ENCODE measurements at places on chromosomes 7 and 10.

- DNase-seq, result peak; percentile 37
Observed at GRCh38 chr10:52779541-52780390, 7.2 kb upstream of the MBL2 start.

- no peak for DNase-seq
Observed at GRCh38 chr10:32851301-32851700, 106.7 kb downstream of the ITGB1 start.

- DNase-seq, result no peak
Observed at GRCh38 chr7:31692451-31692850, 5.4 kb downstream of the PPP1R17 start.

DNA sequence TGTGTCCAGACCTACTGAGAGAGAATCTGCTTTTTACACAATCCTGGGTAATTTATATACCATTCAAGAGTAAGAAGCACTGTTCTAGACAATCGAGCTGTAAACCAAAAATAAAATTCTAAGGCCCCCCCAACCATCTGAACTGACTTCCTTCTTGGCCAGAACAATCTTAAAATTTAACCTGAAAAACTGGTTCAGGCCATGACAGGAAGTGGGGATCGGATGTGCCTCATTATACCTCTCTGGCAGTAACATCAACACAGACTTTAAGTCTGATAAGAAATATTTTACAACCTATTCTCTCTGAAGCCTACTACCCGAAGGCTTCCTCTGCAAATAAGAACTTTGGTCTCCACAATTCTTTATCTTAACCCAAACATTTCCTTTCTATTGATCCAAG is 75.2 kb upstream of the KIF5B start:
- DNase-seq, result no peak

GRCh38 chr7:39404907-39405306 is 161.3 kb upstream of the YAE1 start:
- no peak for DNase-seq

DNA sequence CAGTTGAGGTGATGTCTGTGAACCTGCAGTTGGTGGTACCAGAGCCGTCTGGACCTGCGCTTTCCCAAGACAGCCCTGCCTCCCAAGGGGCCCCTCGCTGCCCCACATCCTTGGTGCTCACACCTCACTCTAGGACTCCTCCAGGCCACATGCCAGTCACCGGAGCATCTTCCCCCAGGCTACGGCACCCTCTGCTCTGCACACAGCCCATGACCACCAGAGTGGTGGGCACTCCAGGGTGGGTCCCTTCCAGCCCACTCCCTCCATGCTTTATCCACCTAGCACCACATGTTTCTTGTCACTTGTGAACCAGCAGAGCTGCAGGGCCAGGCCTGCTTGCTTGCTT is 183.7 kb upstream of the SH2B2 start:
- DNase-seq, result no peak

DNA sequence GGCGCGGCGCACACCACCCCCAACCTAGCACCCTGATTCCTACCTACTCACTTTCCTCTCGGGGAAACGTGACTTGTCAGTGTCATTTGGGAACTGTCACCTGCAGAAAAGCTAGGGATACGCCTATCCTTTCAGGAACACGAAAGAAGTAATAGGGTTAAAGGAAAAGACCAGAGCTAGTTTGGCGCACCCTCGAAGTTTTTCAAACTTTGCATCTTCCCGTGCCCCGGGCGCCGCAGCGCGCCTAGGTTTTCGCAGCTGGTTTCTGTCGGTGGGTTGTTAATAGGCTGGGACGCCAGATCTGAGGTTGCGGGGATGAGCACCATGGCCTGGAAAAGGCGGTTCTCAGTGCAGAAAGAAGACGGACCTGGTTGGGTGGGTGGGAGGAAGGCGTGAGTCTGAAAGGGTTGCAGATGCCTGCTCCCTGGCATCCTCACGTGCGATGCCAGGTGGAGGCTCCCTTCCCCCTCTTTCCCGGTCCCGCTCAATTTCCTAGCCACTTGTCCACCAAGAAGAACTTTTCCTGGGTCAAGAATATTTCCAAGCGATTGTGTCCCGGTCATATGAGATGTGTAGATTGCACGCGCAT is 568 bp upstream of the MEOX2 start:
- no peak for DNase-seq

DNA sequence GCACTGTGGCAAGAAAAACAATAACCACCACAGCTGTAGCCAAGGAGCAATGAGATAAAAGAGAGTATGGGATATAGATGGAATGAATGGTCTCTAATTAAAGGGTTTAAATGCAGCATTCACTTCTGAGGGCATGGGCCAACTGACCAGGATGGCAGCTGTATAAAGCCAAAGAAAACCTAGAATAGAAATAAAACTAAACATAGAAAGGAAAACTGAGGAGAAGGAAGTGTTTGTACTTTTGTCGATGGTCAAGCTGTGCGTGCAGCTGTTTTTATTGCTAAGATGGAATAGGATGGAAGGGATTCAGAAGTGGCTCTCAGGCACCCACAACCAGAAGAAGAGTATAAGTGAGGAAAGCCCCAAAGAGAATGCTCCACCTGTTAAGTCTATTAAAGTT is 37.9 kb downstream of the ZC3HC1 start:
- DNase-seq, result no peak

GRCh38 chr10:1434202-1434601 is 303.1 kb downstream of the ADARB2 start:
- DNase-seq, result no peak

- no peak for DNase-seq
Observed at GRCh38 chr7:106569500-106569929, 91.4 kb downstream of the CCDC71L start.

- DNase-seq, result no peak
Observed at GRCh38 chr7:157477550-157478212, 140.9 kb downstream of the DNAJB6 start.

GRCh38 chr10:43900571-43900970 is 251.9 kb upstream of the ZNF32 start:
- DNase-seq, result no peak

DNA sequence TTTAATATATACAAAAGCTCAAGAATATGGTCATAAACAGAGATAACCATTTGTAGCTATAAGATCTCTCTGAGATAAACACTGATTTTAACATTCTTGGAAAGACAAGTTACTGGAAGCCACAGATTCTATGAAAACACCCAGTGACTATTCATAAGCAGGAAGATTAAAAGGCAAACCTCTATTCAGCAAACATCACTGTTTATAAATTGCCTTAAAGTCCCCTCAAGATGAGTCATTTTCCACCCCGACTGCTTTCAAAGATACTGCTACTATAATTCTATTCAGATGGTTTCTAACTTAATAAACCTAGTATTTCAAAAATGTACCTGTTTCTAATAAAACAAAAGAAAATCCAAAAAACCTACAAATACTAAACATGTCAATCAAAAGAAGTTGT is 21.0 kb downstream of the TM9SF3 start:
- DNase-seq, result no peak

- DNase-seq, result no peak
Observed at GRCh38 chr10:62154231-62154630, 114.4 kb downstream of the RTKN2 start.

DNA sequence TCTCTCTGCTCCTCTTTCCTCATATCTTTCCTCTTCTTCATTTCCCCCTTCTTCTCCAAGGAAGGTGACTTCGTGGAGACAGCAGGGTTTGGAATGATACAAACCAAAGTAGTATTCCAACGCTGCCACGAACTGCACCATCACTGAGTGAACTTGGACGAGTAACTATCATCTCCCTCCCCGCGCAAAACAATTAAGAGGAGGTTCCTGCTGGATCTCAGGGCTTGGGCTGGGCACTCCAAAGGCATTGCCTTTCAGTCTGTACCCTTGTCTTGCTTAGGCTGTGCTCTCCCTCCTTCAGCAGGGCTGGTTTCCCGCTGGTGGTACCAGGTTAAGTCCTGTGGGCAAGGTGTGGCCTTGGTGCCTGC is 790 bp upstream of the PITX3 start:
- DNase-seq, result no peak

GRCh38 chr7:42672339-42672999 is 239.4 kb downstream of the C7orf25 start:
- DNase-seq, result no peak

DNA sequence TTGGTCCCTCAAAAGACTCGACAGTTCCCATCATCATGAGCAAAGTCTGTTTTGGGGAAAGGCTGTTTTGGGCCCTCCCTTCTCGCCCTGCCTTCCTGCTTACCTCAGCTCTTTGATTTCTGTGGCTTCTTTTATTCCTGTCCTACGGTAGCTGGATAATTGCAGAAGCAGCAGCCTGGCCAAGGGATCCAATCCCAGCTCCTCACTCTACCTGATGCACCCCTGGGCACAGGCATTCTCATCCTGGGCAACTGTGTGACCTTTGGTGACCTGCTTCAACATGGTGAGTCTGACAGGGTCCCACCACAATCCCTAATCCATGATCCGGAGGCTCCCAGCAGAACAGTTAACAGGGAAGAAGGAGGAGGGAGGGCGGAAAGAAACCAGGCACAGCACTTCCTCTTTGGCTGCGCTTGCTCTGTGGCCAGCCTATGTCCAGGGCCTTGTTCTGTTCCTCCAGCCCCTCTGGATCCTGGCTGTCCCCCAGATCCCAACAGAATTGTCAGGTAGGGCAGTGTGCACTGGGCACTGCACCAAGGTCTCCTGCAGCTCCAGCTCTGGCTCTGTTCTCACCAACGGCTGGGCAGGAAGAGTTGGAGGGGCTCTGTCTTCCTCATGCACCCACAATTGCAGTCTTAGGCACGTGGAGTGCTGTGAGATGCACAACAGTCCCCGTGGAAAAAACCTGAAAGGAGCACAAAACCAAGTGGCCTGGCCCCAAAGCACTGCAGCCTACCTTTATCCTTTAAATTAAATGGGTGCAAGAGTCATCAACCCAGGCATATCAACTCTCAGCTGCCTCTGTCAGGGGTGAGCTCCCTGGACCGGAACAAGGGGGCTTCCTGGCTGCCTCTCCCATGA is 144.4 kb downstream of the PTPN20 start:
- no peak for DNase-seq

DNA sequence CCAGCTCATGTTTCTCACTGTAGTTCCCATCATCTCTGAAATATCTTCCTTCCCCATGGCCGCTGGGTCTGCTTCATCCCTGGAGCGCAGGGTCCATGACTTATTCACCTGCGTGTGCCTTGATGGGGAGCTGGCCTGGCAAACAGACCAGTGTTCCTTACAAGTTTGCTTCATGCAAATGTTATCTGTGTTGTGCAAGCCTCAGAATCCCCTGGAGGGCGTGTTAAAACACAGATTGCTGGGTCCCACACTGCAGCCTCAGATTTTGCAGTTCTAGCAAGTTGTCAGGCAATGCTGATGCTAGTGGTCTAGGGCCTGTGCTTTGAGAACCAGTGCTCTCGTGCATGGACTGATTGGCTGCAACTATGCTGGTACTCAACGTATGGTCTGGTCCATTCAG is 7.2 kb upstream of the DMBT1 start:
- no peak for DNase-seq

DNA sequence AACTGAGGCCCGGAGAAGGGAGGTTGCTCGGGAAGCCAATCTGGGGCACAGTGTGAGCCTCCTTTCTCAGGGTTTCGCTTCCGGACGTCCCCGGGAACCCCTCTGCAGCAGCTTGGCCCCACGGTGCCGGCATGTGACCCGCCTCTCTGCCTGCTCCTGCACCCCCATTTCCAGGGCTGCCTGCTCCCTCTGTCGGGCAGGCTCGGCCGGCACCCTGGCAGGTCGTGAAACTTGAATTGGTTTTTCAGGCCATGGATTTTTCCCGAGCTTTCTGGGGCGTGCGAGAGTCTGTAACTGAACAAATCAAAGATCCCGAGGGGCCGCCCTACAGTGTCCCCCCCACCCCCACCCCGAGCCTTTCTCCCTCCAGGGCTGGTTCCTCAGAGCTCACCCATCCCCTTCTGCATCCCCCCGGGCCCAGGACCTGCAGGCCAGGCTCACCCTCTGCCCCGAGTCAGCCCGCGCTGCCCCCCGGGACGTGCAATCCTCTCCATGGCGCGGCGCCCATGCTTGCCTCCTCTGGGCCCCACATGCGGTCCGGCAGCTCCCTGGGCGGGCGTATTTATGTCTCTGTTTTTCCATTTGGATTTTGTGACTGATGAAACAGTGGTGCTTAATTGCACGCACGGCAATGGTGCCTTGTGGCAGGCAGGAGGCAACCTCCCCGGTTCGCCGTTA is 58.1 kb downstream of the UNCX start:
- no peak for DNase-seq

GRCh38 chr10:132850896-132851295 is 64.9 kb upstream of the NKX6-2 start:
- no peak for DNase-seq

DNA sequence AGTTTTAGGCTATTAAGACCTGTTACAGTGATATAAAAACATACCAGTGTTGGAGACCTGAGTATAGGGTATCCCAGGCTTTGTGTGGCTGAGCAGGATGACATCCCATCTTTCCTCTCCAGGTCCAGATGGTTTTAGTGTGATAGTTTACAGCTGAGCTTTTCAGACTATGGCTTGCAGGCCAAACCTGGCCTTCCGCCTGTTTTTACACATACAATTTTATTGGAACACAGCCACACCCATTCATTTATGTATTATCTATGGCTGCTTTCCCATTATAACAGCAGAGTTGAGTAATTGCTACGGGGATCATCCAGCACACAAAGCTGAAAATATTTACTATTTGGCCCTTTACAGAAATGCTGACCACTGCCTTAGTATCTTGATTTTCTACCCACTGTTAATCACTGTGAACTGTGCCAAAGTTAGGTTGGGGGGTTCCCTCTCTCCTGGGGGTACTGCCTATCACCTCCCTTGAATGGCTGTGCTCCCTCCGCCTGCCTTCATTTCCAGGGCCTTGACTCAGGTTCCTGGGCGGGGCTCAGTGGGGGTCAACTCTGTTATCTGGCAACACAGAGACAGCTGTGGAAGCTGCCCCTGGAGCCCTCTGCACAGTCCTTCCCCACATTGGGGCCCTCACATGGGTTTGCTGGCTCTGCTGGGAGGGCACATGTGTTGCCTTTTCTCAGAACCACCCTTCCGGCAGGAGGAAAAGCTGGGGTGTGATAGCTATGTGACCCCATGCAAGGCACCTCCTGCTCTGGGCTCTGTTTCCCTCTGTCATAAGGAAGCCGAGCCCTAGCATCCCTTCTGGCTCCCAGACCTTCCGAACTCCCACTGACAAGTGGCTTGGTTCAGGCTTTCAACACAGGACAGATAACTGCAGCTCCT is 40.3 kb upstream of the SH2D4B start:
- no peak for DNase-seq

DNA sequence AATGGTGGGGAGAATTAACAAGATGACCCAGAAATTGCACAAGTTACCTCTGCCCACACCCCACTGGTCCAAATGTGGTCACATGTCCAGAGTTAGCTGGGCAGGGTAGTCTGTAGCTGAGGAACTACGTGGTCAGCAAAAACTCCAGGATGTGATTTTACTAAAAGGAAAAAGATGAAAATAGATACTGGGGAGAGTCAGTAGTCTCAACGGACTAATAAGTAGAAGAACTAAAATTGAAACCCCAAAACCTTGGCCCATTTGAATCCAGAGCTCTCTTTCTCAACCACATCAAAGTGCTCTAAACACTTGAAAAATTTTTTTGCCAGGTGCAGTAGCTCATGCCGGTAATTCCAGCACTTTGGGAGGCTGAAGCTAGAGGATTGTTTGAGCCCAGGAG is 146.3 kb downstream of the SKIDA1 start:
- DNase-seq, result no peak

- no peak for DNase-seq
Observed at GRCh38 chr7:139598642-139599041, 75.2 kb downstream of the CLEC2L start.
